Metanephros (tissue), 2 donors: ENCODE measurements at places on chromosomes 4 and X. TPM values are rescaled to one million over a fixed set of nuclear protein-coding genes. Genes with fewer than 3 reads are reported as not detected.

PLP1 gene
- 7.2 TPM for total RNA-seq

ERCC6L gene
- total RNA-seq = 1.2 TPM

RBMX2 gene
- 15.6 TPM for total RNA-seq

KDR gene
- total RNA-seq = 67.2 TPM

TMSB15A gene
- total RNA-seq = 13.9 TPM

S100G gene
- total RNA-seq = not detected

SLITRK4 gene
- total RNA-seq = 12.3 TPM

SPANXN4 gene
- not detected for total RNA-seq

PIN4 gene
- 4.5 TPM for total RNA-seq

RHOH gene
- 2.8 TPM for total RNA-seq

PTTG2 gene
- 0.82 TPM for total RNA-seq

CLDN22 gene
- total RNA-seq = not detected

DGAT2L6 gene
- 0.29 TPM for total RNA-seq

MAP7D2 gene
- total RNA-seq = 0.93 TPM
